ENCODE measurements at places on chromosomes 3 and 15. TPM values are rescaled to one million over a fixed set of nuclear protein-coding genes. Genes with fewer than 3 reads are reported as not detected.

DNA sequence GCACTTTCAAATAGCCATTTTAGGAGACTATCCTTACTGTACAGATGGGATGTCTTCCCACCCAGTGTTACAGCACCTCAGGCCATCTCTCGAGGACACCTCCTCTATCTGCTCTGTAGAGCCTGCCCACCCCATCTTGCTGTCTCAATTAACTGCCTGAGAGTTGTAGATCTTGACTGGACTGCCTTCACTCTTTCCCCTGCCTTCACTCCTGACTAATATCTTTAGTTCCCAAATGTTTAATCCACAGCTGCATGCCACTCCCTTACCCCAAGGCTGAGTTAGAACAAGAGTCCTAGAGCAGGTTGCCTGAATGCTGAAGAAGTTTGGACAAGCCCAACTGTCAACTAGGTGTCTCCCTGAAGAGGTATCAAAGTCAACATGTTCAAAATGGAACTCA lies 1.3 kb upstream of the PP2D1 start:
- DNase-seq, result no peak

GRCh38 chr3:132256989-132257388 lies 60.2 kb upstream of the ACP3 start:
- no peak for DNase-seq

GRCh38 chr3:186932281-186933181 lies 2.2 kb downstream of the ST6GAL1 start:
- no peak for DNase-seq

The GADL1 gene
- not detected for total RNA-seq

- no peak for DNase-seq
Measured at GRCh38 chr15:70182858-70183695, 85.4 kb upstream of the TLE3 start.

The STARD9 gene
- total RNA-seq, result 2.4 TPM

- no peak for DNase-seq
Measured at GRCh38 chr15:64942356-64942755, 30.7 kb downstream of the ANKDD1A start.

The ZNF774 gene
- total RNA-seq, result 1.1 TPM

The CADPS gene
- total RNA-seq, result not detected

DNA sequence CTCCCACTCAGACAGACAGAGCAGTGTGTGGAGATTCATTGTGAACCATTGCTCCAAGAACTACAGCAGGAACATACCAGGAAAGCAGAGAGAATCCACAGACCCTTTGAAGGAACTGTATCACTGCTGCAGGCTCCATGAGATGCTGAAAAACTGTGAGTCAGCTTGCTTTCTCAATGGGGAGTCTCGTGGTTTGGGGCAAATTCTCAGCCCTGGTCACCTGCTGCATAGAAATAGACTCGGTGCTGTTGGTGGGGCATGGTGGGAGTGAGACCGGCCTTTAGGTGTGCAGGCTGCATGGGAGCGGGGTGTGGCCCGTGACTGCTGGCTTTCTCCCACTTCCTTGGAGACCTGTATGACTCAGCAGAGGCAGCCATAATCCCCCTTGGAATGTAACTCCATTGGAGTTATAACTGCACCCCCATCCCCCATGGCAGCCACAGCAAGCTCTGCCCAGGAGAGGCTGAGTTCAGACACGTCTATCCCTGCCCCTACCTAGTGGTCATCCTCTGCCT lies 35.6 kb downstream of the ALCAM start:
- DNase-seq, result peak; percentile 33

The MCF2L2 gene
- 0.87 TPM for total RNA-seq

The CCDC33 gene
- 2.5 TPM for total RNA-seq

DNA sequence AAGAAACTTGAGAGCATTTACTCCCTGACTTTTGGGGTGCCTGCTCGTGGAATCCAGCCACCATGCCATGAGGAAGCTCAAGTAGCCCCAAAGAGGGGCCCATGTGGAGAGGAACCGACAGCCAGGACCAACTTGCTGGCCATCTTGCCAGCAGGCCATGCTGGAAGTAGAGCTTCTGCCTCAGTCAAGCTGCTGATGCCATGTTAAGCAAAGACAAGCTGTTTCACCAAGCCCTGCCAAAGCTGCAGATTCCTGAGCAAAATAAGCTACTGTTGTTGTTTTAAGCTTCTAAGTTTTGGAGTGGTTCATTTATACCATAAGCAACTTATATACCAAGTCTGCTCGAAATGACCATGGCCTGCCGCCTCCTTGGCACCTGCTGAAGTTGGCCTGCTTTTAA lies 14.1 kb downstream of the RFTN1 start:
- DNase-seq, result no peak

The CELF6 gene
- total RNA-seq, result not detected

DNA sequence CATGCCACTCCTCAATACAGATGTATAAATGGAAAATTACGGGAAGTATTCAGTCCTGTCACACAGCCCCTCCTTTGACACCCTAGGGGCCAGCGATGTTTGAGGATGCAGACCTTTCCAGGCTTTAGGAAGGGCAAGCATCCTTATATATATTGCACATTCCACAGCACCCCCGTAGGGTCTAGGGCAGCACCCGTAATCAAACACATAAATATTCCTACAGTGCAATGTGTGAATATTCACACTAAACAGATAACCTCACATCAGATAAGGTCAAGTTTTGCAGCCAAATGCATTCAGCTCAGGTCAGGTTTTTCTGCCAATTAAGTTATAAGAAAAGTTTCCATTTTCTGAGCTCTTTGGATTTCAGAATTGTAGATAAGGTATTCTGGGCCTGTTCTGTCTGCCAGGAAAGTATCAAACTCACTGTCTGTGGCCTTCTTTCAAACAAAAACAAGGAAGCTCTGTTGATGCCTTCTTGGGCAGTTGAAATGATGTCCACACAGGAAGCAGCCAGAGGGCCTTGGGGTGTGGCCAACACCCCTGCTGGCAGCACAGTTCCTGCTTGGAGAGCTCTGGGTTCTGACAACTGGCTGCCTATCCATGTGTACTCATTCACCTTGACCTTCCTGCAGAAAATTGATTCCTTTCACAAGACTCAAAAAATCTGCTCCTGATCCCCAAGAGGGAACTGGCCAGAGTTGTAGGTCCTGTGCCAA lies 427.0 kb downstream of the NTRK3 start:
- DNase-seq, result no peak

The PLA1A gene
- 0.14 TPM for total RNA-seq

DNA sequence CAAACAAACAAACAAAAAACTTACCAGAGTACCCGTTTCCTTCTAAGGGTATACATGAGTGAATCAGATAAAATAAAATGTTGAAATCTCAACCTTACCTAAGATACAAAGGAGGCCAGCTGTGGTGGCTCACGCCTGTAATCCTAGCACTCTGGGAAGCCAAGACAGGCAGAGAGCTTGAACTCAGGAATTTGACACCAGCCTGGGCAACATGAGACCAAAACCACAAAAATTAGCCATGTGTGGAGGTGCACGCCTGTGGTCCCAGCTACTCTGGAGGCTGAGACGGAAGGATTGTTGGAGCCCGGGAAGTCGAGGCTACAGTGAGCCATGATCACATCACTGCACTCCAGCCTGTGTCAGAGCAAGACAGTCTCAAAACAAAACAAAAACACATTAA lies 11.0 kb upstream of the FAM219B start:
- no peak for DNase-seq

DNA sequence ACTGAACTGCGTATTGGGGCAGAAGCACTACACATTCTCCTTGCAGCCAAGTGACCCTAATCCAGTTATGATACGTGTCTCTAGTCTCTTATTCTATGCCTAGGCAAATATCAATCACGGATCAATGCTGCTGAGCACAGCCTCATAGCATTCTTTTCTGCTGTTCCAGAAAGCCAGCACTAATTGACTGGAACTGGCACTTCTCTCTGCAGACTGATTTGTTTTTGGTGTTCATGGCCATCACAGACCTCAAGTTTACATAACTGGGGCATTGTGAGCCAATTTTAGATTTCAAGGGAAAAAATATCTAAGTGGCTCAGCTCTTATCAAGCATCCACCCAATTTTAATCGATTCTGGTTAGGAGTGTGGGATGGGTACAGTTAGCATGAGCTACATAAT lies 37.9 kb downstream of the GLDN start:
- DNase-seq, result no peak

DNA sequence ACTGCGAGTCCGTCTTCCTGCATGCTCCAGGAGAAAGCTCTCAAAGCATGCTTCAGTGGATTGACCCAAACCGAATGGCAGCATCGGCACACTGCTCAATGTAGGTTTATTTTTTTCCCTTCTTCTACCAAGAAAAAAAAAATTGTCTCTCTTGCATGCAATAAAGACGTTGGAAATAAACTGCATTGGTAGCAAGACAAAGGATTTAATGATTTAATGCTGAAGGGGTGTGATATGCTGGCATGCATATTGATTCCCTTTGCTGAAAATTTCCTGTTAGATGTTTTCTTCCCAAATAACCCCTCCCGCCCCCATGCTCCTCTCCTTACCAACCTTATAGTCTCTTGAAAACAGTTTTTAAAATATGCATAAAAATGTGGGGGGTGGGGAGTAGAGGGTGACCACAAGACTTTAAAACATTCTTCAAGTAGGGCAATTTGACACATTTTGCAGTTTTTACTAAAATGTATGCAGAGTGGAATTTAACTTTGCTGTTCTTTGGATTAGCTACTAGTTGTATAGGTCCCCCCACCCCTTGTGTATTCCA lies 799 bp downstream of the RARB start:
- no peak for DNase-seq

- DNase-seq, result no peak
Measured at GRCh38 chr3:142794508-142794907, 70.7 kb downstream of the TRPC1 start.

The SEMA7A gene
- 113 TPM for total RNA-seq
